Cardiac septum (tissue), 1 donor: ENCODE measurements at places on chromosomes 1 and 21.

GRCh38 chr1:59885160-59885832 is 41.3 kb downstream of the CYP2J2 start:
- DNase-seq: no peak

DNA sequence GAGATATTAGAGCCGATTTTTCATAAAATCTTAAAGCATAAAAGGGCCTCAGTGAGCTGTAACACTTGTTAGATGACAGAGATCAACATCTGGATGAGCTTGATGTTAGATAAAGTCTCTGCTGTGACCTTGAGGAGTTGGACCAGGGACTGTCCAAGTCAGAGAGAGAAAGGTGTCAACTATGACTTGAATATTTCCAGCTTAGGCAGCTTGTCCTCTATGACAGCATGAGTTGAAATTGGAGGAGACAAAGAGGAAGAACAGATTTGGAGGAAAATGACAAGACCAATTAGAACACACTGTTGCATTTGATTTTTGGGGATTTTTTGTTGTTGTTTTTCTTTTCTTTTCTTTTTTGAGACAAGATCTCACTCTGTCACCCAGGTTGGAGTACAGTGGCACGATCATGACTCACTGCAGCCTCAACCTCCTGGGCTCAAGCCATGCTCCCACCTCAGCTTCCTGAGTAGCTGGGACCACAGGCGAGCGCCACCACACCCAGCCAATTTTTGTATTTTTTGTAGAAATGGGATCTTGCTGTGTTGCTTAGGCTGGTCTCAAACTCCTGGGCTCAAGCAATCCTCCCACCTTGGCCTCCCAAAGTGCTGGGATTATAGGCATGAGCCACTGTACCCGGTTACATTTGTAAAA is 35.3 kb upstream of the CLIC4 start:
- DNase-seq: no peak

DNA sequence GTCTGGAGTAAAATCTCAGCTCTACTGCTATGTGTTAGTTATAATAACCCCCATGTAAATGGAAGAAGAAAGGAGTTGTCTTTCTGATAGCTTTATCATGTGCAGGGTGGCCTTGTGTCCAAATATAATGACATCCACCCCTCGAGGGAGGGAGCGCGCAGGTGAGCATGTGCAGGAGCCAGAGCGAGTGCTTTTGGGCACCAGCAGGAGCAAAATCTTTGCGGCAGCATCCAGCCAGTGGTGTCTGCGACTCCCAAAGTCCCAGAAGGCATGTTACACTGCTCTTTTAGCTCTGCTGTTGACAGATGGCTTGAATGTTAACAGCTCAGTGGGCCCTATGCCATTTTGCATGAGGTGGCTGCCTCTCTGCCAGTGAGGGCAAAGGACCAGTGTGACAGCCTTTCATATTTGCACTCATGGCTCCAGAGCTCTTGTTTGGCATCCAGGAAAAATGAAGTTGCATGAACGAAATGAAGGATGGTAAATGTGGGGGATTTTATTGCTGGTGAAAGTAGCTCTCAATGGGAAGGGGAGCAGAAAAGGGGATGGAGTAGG is 146.7 kb downstream of the HMCN1 start:
- no peak for DNase-seq

- DNase-seq: no peak
Measured at GRCh38 chr1:216686860-216687766, 36.1 kb downstream of the ESRRG start.

DNA sequence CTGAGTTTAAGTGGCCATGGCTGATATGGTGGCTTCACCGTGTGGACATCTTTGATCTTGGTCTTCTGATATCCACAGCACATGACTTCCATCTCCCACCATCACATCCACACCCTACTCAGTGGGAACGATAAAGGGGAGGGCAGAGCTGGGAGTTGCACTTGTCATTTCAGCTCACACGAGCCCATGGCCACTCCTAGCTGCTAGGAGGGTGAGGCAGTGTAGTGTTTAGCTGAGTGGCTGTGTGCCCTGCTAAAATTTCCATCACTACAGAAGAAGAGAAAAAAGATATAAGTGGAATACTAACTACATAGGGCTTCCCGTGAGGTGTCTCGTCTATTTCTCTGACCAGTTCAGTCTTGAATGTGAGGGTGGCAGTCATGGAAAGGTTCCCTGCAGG is 123.3 kb upstream of the EDN2 start:
- DNase-seq: no peak

- no peak for DNase-seq
Measured at GRCh38 chr1:184417916-184418315, 31.1 kb downstream of the C1orf21 start.
